Stimulated activated CD4-positive, alpha-beta T cell treated with anti-CD3 and anti-CD28 coated beads, Interleukin-1b, Interleukin-23, amount 100 ng/mL, for 48 hours (primary cell): ENCODE measurements at places on chromosomes 1 and 21.

DNA sequence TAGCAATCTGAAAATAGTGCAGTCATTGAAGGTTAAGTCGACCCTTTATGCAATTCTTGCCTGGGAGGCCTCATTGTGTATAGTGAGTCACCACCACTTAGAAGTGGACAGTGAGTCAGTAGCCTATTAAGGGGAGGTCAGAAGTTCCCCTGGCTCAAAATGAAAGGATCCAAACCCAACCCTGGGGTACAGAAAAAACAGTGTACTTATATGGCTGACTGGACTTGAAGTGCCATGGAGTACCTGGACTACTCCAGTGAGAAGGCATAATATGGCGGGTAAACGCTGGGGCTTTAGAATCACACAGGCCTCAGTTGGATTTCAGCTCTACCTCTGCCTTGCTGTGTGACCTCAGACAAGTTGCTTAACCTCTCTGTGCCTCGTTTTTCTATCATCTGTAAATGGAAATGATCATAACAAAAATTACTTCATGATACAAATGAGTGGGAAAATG, 2.2 kb upstream of the BCL9 start:
- peak; percentile 19 for DNase-seq

GRCh38 chr1:12046749-12047119, 16.4 kb upstream of the TNFRSF8 start:
- DNase-seq, result no peak

GRCh38 chr1:41432481-41433280, 51.8 kb downstream of the EDN2 start:
- peak; percentile 84 for DNase-seq

DNA sequence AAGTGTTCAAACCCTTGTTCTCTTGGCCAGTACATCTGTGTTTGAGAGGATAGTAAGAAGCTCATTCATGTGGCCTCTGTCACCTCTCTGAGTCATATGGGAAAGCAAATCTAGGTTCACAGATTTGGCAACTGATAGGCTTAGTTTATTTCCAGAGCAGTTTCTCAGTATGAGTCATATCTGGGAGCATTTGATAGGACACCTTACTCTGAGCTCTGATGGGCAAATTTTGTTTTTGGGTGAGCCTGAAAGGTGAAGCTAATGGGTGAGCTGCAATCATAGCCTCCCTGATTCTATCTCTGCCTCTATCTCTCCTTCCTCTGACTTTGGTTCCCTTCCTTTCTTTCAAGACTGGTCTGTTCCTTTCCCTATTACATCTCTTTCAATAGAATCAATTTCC, 134.4 kb downstream of the S1PR1 start:
- DNase-seq, result no peak

- DNase-seq, result peak; percentile 55
Observed at GRCh38 chr1:112618721-112619517, at the start of gene ST7L. TSS of gene ST7L (minus strand) at chr1:112619141. CDS start at chr1:112619113, 28 bp downstream.

- no peak for DNase-seq
Observed at GRCh38 chr1:180982422-180982821, 40.2 kb downstream of the STX6 start.

DNA sequence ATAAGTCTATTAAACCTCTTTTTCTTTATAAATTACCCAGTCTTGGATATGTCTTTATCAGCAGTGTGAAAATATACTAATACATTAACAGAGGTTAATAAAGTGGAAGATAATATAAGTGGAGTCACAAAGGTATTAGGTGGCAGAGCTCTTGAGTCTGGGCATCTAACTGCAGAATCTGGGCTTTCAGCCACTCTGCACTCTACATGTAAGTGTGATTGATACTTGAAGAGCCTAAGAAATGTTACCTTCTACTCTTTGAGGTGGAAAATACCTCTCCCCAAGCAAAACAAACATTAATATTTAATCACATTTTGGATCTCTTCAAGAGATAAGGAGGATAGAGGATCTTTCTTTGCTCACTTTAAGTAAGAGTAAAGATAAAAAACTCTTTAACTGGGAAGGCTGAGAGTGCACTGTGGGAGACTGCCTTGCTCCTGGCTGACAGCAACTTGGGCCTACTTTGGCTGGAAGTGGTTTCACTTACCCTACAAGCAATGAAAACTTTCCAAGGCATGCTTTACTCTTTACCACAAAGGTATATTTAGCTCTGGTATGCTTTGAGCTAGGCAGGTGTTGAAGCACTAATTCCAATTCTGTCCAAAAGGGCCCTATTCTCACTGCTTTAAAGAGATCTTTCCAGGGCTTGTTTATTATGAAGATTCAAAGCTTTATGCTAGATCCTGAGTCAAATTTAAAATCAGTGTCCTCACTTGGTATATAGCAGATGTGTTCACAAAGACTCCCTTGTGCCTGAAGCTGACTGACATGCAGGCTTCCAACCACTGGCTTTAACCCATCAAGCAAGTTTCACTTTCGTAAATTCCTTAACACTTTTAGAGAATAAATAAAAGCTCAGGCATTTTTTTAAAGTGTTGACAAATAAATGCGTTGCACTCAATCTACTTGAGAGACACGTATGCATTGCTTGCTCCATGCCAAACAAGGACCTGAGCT, 245.3 kb upstream of the ZP4 start:
- no peak for DNase-seq

DNA sequence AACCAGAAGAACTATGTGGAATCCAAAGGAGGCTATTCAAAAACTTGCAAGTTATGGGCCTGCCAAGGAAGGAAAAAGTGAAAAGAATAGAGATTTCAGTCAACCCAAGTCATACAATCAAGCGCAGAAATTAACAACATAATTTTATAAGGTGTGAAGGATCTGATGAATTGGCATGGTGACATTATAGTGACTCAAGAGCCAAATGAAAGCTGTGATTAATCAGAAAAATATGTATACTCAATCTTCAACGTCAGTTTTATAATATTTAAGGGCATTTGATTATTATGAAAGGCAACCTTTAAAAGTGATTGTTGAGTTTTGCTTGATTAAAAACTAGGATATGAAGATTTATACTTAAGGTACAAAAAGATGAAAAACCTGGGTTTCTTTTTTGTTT, 37.8 kb upstream of the THEM4 start:
- no peak for DNase-seq

GRCh38 chr1:152964536-152964935, 5.9 kb upstream of the SPRR4 start:
- no peak for DNase-seq

- DNase-seq, result no peak
Observed at GRCh38 chr1:229129301-229130027, 141.4 kb upstream of the RAB4A start.

- peak; percentile 51 for DNase-seq
Observed at GRCh38 chr1:226682871-226683814, 55.9 kb downstream of the ITPKB start.

GRCh38 chr1:11024874-11025203, 12.4 kb downstream of the TARDBP start:
- no peak for DNase-seq

GRCh38 chr1:87432685-87433084, 104.0 kb downstream of the LMO4 start:
- DNase-seq, result no peak

GRCh38 chr1:214280386-214281020, 456 bp upstream of the SMYD2 start:
- peak; percentile 10 for DNase-seq

DNA sequence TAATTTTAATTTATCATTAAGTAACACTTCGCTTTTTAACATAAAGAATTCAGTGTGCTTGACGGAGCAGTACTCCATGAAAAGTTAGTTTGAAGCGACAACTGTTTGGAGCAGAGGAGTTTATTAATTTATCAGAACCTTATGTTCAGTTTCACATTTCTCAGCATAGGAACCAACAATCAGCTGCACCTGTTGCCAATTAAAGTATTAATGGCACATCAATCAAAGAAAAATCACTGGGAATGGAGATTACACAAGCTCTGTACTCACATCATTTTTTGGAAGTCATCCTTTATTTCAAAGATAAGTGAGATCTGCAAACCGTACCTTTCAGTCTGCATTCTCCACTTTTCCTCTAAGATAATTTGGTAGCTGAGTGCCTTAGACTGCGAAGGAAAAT, 344.6 kb downstream of the LMO4 start:
- DNase-seq, result no peak

DNA sequence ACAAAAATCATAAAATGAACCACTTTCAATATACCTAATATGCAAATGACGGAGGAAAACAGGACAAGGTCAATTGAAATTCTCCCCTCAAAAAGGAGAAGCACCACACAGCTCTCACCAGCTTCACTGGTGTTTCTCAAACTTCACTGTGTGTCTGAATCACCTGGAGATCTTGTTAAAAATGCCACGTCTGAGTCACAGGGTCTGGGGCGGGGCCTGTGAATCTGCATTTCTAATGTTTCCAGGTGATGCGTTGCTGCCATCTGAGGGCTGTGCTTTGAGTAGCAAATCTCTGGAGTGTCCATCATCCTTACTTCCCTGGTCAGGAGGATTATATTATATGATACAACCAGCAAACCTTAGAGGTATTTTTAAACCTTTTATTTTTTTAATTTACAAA, 9.0 kb downstream of the CLDN19 start:
- DNase-seq, result peak; percentile 72

DNA sequence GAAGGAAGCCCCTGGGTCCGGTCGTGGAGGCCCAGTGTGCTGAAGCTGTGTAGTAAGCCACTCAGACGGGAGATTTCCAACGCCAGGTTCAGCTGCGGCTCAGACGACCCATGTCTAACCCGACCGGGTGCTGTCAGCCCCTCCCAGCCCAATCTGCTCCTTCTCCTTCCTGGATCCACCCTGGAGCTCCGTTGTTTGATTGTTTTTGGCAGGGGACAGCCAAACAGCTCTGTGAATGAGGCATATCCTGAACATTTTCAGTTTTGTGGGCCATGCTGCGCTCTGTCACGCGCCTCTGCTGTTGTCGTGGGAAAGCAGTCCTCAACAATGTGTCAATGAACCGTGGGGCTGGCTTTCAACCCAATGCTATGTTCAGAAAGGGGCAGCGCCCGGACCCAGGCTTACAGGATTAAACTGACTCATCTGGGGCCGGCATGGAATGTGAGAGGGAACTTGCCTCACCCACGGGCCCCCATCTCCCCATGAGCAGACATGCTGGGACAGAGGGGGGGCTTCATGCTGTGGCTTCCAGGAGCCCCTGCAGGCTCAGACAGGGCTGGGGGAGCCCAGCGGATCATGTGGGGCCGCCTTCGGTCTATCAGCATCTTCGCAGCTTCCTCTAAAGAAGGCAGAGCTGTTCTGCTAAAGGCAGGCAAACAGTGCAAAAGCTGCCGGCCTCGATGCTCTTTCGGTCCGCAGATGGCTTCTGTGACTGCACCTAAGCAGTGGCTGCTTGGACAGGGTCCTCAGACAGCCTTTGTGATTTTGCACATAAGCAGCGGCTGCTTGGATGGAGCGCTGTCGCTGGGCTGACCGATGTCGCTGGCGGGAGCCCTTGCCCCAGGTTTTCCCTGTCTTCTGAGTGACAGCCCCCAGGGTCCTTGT, 101.7 kb downstream of the RIPK4 start:
- DNase-seq, result no peak

- DNase-seq, result peak; percentile 79
Observed at GRCh38 chr1:15848929-15849774, 1.6 kb downstream of the SPEN start.

DNA sequence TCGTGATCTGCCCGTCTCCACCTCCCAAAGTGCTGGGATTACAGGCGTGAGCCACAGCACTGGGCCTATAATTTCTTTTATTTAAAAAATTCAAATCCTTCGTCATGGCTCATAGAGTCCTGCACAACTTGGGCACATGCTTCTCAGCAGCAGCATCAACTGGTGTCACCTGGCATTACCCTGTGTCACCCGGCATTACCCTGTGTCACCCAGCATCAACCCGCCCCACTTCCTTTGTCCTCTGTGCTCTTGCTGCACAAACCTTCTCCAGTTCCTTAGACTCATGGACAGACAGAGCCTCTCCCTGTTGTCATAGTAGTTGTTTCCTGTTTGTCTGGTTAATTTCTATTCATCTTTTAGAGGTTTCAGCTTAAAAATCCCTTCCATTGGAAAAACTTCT, 121.2 kb upstream of the SERBP1 start:
- no peak for DNase-seq

DNA sequence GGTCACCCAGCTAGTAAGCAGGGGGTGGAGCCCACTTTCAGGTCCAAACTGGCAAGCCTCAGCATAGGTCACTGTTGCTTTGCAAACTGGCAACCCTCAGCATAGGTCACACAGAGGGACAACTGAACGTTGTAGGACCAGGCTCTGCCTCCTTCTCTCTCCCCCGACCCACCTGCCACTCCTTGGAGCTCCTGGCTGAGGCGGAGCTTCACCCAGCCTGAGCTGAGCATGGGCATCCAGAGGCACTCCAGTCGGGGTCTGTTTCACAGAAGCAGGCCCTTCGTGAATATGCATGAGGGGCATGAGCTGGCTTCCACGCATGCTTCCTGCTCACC, 24.2 kb downstream of the CAPZB start:
- no peak for DNase-seq

GRCh38 chr1:204277563-204278219, 63.9 kb upstream of the GOLT1A start:
- no peak for DNase-seq

DNA sequence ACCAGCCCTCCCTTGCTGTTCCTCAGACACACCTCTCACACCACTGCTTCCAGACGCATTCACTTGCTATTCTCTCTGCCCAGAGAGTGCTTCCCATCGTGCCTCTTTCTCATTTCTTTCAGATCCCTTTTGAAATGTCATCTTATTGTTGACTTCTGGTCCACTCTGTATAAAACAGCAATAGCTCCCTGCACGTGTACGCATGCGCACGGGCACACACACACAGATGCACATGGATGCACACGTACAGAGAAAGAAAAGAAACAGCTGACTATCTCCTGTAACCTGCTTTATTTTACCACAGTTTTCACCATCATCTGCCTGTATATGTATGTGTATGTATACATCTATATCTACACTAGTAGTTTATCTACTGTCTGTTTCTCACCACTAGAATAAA, 285.9 kb upstream of the NR5A2 start:
- DNase-seq, result no peak

GRCh38 chr1:228392111-228392936, 14.3 kb downstream of the TRIM11 start:
- no peak for DNase-seq

DNA sequence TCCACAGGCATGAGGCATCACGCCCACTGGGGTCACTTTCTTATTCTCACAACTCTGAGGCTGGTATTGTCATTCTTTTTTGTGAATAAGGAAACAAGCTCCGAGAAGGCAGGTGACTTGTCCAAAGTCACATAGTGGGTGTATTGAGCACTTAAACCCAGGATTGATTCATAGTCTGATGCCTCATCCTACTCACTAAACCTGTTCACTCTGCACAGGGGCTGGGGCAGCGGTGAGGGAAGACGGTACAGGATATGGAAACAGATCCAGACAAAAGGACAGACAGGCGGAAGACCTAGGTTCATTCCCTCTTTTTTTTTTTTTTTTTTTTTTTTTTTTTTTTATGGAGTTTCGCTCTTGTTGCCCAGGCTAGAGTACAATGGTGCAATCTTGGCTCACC, 56.6 kb downstream of the NKAIN1 start:
- no peak for DNase-seq

- no peak for DNase-seq
Observed at GRCh38 chr1:110594456-110595352, 11.5 kb downstream of the KCNA2 start.

DNA sequence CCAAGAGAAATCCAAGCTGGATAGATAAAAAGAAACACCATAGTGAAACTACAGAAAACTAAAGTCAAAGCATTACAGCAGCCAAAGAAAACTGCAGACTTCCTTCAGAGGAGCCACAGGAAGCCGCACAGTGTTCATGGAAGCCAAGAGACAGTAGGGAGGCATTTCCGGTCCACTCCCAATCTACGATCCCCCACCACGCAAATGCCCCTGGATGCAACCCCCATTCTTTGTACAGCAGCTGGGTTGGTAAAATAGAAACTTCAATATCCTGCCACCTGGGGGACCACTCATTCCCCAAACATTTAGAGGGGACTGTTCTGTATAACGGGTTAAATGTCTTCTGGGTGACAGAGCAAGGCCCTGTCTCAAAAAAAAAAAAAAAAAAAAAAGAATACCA, 43.9 kb upstream of the TSPEAR start:
- no peak for DNase-seq
